ENCODE measurements at places on chromosomes 7 and 10.

GRCh38 chr7:107017965-107018719 is 26.4 kb upstream of the PRKAR2B start:
- DNase-seq: no peak

- no peak for DNase-seq
These were observed 319.2 kb upstream of the PLXDC2 start for GRCh38 chr10:19497026-19497425.

GRCh38 chr7:30263090-30263710 is 21.2 kb upstream of the ZNRF2 start:
- DNase-seq: no peak

DNA sequence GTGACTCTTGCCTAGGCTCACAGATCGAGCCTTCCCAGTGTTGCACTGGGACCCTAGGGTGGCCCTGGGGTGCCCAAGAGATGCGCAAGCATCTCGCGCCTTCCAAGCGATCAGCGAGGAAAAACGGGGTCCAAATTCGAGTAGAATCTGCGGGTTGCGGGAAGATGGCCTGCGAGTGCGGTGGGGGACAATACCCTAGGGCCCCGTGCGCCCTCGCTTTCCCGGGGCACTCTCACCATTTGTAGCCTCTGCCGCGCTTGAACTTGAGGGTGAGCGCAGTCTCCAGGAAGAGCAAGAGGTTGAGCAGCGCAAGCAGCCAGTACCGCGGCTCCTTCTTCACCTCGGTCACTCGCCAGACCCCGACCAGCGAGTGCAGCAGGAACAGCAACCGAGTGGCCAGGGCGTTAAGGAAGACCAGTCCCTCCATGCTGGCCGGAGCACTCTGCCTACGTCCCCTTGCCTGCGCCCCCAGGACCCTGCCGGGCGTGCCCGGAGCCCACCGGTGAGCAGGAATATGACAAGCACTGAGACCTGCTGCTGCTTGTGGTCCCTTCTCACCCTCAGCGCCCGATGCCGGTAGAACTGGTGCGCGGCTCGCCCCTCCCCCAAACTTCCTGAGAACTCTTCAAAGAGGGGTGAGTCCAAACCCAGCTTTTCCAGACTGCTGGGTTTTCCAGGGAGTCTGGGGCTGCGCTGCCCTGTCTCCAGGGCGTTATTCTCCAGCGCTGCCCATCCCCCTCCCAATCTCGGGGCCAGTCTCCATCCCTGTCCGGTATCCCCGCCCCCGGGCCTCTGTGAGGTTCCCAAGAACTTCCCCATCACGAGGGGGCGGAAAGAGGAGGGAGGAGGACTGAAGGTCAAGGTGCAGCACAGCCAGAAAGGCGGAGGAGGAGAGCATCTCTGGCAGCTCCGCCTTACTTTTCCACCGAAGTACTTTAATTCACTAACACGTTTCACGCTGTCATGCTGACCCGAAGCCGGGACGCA is at the start of gene TMEM26:
Gene TMEM26, minus strand, starts transcription at position 727 of the 987 bp plus-strand sequence. Its CDS starts 300 bp downstream, at position 427.
- DNase-seq: no peak

- DNase-seq: no peak
These were observed 16.9 kb upstream of the DLD start for GRCh38 chr7:107874111-107874510.

DNA sequence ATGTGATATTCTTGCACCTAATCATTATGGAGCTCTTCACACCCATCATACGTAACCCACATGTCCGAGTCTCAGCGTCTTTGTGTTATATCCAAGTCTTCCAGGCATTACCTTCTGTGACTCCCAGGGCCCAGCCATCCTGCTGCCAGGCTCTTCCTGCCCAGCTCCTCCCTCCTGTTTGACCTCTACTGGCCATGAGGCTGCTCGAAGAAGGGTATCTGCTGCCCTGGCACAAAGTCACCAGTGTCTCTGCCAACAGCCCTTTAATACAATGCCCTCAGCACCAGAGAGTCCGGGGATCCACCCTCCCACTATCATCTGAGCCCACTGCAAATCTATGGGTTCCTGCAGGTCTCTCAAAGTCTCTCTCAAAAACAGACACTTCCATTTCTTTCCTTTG is 65.3 kb upstream of the WAC start:
- DNase-seq: no peak

- peak; percentile 87 for DNase-seq
These were observed 98.0 kb upstream of the ZNF722 start for GRCh38 chr7:63900394-63901203.

- DNase-seq: no peak
These were observed 576 bp upstream of the CSGALNACT2 start for GRCh38 chr10:43137717-43138020.

GRCh38 chr10:89705466-89705865 is 4.1 kb downstream of the KIF20B start:
- DNase-seq: no peak

Measured in activated CD8-positive, alpha-beta memory T cell treated with anti-CD3 and anti-CD28 coated beads for 4 hours (primary cell).